ENCODE measurements at places on chromosomes 1 and 21. TPM values are rescaled to one million over a fixed set of nuclear protein-coding genes. Genes with fewer than 3 reads are reported as not detected.

CCDC181 gene
- 0.26 TPM for total RNA-seq

DNA sequence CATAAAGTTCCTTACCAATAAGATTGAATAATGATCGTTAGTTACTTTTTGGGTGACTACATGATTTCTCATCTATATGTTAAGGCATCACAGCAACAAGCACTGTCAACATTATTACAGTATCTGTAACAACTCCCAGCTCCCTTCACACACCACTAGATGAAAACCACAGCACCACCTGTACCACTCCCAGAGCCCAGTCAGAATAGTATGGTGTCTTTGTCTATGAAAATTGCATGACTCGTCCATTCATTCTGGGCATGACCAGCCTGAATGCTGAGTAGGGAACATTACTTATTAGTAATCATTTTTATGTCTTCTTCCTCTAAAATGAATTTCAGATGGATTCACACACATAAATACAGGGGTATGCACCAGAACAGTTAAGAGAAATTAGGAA, 7.0 kb downstream of the OLFML2B start:
- DNase-seq, result no peak

CLEC20A gene
- total RNA-seq, result not detected

MAB21L3 gene
- total RNA-seq, result not detected

DNA sequence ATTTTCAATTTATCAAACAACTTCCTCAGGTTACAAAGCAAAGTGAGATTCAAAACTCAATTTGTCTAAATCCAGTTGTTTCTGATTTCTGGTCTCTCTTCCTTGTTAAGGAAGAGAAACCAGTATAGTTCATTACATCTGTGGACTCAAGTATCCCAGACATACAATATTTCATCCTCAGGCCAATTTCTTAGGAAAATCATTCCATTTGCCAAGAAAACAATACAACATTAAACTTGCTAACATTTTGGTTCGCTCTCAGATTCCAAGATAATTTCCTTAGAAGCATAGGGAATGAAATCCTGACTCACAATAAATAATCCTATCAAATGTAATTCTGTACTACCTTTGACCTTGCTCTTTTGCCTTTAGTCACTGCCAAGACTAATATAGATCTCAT, 11.2 kb upstream of the TTLL7 start:
- DNase-seq, result no peak

- peak; percentile 66 for DNase-seq
Observed at GRCh38 chr1:156160743-156161171, 7.4 kb downstream of the SEMA4A start.

WNT4 gene
- not detected for total RNA-seq

DNA sequence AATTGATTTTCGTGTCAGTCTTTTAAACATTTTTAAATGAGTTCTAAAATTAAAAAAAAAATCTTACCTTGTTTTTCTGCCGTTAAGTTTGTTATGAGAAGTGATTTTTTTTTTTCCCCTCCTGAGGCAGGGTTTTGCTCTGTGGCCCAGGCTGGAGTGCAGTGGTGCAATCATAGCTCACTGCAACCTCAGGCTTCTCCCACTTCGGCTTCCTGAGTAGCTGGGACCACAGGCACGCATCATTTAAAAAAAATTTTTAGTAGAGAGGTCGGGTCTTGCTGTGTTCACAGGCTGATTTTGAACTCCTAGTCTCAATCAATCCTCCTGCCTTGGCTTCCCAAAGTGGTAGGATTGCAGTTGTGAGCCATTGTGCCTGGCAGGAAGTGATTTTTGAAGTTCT, 41.1 kb downstream of the MTR start:
- DNase-seq, result no peak

LENEP gene
- total RNA-seq, result 0.72 TPM

DNA sequence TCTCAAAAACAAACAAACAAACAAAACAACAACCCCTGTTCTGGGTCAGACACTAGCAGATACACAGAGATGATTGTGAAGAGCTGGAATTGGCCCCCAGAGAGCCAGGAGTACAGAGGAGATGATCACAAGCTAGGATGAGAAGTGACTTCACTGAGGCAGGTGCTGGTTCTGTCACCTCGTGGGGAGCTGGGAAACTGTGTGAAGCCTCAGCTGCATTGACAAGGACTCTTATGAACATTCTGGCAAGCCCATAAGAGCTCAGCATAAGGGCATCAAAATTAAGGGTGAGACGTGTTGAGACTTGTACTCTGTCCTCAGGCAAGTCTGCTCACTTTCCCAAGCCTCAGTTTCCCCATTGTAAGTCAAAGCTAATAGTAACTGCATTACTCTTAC, 14.7 kb upstream of the PTP4A2 start:
- no peak for DNase-seq

PDC gene
- not detected for total RNA-seq

DNA sequence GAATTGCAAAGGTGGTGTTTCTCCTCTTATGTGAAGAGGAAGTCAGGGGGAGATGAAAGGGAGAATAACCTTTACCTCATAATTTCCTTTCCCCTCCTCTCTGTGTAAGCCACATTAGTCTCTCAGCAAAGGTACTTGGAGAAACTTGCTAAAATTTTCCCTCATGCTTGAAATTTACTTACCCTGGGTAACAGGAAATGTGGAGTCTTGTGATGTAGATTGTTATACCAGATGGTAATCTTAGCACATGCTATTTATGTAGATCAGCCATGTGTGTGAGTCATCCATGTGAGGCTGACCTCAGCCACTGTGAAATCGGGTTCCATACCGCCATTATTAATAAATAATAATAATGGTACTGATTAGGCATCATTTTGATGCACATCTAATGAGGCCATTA, 128.4 kb downstream of the TGFB2 start:
- no peak for DNase-seq

GRCh38 chr1:119840745-119841144, 29.5 kb upstream of the REG4 start:
- no peak for DNase-seq

DNA sequence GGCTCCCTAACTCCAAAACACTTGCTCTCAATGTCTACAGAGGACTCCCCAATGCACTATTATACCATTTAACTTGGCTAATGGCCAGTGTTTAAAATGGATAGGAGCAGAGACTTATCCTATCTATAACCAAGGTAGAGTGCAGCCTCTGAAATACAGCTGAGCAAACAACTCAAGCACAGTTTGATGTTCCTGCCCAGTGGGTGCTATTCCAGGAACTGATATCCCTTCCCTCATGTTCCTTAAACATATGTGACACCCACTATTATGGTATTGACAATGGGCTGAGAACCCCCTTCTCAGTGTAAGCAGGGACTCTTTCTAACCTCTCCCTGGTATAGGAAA, 51.7 kb downstream of the SH3GLB1 start:
- DNase-seq, result no peak

GRCh38 chr1:165369255-165369848, 12.8 kb upstream of the LMX1A start:
- peak; percentile 38 for DNase-seq

CD5L gene
- total RNA-seq, result not detected

OR6K2 gene
- not detected for total RNA-seq

KRTAP13-1 gene
- not detected for total RNA-seq

LRRC38 gene
- total RNA-seq, result not detected

DNA sequence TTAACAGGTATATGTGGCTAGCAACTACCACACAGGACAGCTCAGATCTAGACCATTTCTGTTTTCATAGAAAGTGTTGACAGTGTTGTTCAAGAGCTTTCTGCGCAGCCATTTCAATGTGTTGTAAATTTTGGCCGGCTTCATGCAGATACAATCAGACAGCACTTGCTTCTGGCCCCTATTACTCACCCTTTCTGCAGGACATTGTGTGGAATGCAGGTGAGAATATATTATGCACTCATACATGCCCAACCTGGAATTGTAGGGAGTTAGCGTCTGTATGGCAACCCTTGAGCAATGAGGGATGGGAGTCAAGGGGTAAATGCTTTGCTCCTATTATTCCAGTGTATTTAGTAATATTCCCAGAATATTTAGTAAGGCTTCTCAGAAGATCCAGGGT, 180.9 kb upstream of the PLXNA2 start:
- no peak for DNase-seq

GRCh38 chr1:27097484-27097917, 57.4 kb downstream of the SLC9A1 start:
- DNase-seq, result peak; percentile 64

IRF6 gene
- 1.2 TPM for total RNA-seq

GRCh38 chr1:232878086-232878485, 72.3 kb upstream of the NTPCR start:
- no peak for DNase-seq

DNA sequence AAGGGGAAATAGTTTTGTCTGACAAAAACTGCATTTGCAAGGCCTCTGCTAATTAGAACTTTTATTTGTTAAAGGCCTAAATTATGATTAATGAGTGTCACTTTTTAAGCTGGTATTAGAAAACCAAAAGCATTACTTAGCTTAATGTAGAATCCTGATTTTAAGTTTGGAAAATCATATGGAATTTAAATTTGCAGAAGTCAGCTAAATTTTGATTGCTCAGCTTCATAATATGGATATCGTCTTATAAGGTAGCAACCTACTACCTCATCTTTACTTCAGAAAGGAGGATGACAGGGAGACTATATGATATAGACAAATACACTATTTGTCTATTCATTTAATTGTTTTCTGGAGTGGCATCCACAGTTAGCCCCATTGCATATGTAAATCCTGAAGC, 114.0 kb downstream of the USP25 start:
- DNase-seq, result no peak

CD1C gene
- 0.31 TPM for total RNA-seq

ADAM30 gene
- total RNA-seq, result not detected

GRCh38 chr1:18644973-18645746, 14.5 kb downstream of the PAX7 start:
- no peak for DNase-seq

- DNase-seq, result no peak
Observed at GRCh38 chr21:39527664-39528381, 76.1 kb downstream of the SH3BGR start.

DNA sequence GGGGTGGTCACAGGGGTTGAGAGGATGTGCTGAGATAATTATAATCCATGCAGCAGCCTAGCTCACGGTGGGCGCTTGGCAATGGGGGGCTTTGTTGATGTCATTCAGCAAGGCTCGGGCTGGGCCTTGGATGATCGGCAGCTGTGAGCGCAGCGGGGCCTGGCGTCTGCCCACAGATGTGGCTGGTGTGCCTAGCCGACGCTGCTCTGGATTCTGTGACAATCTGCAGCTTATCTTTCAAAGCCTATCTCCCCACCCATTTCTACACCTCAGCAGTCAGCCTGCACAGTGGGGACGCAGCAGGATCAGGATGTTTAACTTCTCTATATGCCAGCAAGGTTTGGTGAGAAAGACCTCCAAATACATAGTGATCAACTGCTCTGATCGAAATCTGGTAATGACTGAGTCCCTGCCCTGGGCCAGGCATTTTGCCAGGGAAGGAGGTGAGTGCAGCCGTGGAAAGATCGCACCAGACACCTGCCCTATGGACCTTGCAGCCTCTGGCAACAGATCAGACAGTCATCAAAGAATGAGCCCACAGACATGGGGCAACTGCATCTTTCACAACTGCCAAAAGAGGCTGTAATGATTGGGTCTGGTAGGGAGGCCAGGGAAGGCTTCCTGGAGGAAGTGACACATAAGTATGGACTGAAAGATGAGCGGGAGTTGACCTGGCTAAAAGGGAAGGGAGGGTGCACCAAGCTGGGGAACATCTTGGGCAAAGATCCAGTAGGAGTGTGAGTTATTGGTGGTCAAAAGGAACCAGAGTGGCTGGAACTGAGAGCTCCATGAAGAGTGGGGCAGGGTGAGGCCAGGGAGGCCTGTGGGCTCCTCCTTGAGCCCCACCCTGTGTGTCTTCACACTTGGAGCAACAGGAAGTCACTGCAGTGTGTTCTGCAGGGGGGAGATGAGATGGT, 35.3 kb downstream of the EPHB2 start:
- no peak for DNase-seq

OPTC gene
- total RNA-seq, result not detected

DNA sequence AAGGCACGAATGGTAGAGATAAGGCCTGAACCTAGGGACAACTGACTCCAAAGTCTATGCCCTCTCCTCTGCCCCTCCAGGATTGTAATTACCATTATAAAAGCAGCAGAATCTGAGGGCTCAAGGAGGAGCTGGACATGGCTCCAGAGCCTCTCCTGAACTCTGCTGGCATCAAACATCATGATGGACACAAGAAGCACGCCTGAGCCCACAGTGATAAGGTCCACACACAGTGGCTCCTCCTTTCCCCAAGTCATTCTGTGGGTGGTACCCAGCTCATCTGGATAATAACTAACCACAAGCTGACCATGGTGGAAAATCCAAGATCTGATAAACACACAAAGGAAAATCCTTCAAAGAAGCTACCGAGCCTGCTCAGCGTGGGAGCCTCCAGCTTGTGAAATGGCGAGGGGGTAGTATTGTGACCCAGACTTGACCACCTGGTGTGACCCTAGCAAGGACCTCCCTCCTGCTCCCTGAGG, 85.2 kb downstream of the HIVEP3 start:
- no peak for DNase-seq

CDA gene
- total RNA-seq, result not detected

- no peak for DNase-seq
Observed at GRCh38 chr1:226382030-226382429, 25.9 kb downstream of the PARP1 start.

- DNase-seq, result no peak
Observed at GRCh38 chr1:23799255-23799569, 1.3 kb downstream of the GALE start.

MTARC1 gene
- total RNA-seq, result not detected

GBP7 gene
- total RNA-seq, result 0.13 TPM

GRCh38 chr1:37901191-37901892, 42.0 kb upstream of the MTF1 start:
- no peak for DNase-seq

DNA sequence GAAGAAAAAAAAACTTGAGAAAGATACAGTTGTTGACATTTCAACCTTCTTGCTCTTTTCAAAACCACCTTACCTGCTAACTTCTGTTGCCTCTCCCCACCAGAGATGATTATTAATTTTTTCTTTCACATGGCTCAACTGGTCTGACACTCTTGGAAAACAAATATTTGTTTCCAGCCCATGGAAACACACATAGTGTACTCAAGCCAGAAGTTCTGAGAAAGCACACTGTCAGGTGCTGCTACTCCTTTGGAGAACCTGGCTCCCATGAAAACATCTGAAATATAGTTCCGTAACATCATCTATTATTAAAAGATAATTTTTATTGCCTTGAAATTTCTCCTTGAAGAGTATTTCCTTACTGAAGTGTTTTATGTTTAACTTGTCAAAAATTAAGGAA, 145.0 kb upstream of the C1orf105 start:
- no peak for DNase-seq

C1orf105 gene
- not detected for total RNA-seq

MYOC gene
- not detected for total RNA-seq

DNA sequence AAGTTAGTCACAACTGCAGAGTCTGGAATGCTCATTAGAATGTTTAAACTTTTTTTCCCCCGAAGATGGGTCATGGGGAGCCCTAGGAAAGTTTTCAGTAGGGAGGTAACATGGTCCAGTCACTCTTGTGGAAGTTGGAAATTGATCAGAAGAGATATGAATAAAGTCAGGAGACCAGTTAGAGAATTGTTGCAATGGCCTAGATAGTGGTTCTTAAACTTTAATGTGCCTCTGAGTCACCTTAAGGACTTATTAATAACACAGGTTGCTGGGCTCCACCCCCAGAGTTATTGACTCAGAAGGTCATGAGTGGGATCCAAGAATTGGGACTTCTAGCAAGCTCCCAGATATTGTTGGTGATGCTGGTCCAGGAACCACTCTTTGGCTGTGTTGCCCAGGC, 3.2 kb upstream of the TFAP2E start:
- DNase-seq, result no peak

- no peak for DNase-seq
Observed at GRCh38 chr1:14466006-14466405, 132.5 kb upstream of the KAZN start.

Measured in CD8-positive, alpha-beta memory T cell (primary cell).